ENCODE measurements at places on chromosomes 12 and 14.

DNA sequence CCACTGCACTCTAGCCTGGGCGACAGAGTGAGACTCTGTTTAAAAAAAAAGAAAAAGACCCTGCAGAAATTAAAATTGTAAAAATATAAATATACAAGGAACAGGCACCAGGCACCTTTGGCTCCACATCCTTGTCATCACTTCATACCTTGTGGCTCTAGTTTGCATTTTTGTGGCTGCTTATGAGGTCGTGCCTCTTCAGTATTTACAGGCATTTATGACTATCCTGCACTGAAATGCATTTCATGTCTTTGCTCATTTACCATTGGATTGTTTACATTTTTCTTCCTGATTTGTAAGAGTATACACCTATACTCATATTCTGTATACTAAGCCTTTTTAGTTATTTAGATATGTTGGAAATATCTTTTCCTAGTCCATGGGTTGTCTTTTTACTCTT lies 20.1 kb downstream of the BICD1 start:
- no peak for DNase-seq

GRCh38 chr14:32587461-32587860 lies 258.4 kb downstream of the AKAP6 start:
- no peak for DNase-seq

DNA sequence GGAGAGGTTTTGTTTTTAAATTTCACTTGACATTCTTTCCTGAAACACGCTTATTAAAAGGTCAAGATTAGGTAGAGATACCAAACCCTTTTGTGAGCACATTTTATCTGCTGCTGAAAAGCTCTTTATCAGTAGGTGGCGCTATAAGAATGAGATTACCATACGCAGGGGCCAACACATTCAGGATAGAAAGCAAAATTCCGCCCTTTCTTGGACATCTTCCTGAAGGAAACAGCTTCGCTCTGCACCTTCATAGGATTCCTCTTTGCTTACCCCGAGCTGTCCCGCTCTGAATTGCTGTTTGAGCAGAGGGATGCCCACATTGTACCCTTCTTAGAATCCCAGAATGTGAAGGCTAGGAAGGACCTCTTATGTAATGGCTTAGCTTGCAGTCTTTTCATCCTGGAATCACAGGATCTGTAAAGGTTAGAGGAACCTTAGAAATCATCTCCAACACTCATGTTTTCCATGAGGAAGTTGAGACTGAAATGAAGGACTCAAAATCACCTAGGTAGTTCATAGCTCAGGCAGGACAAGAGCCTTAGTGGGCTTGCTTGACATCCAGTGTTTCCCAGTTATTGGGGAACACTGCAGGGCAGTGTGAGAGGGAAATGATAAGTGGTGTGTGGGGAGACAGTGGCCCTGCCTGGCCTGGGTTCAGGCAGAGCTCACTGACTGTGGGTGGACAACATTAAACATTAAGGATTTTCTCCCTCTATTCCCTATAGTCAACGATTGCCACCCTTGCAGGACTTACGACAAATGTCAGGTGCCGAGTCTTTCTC lies 38.7 kb upstream of the CRY1 start:
- DNase-seq = no peak

GRCh38 chr12:30969606-30970395 lies 43.3 kb downstream of the TSPAN11 start:
- no peak for DNase-seq

- DNase-seq = no peak
Measured at GRCh38 chr12:128387811-128388422, 120.9 kb downstream of the TMEM132C start.

GRCh38 chr14:58152014-58152857 lies at the start of gene ARMH4:
TSS of gene ARMH4 (minus strand) at chr14:58152213. CDS start at chr14:58139358, 12,855 bp downstream.
- no peak for DNase-seq

GRCh38 chr12:22318108-22318737 lies 16.3 kb downstream of the ST8SIA1 start:
- no peak for DNase-seq

DNA sequence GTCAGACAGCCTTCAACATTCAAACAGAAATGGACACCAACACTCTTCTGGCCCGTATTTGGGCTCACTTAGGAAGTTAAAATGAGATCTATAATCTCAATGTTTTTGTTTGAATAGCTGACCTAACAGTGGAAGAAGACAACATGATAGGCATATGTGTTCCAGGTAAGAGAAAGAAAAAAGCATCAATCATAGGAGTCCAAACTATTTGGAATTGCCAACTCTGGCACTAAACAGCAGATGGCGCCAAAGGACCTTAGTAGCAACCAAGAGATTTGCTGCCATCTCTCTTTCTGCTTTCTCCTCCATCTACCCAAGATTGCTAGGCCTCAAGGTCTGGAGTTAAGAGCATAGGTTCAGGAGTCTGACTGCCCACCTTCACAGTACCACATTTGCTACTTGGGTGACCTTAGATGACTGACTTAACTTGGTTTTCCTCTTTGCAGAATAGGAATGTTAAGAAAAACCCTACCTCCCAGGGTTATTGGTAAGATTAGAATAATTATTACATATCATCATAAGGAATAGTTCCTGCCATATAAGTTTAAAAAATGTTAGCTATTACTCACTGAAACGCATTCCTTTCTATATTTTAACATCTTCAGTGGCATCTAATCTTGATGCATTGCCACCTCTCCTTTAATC lies 30.2 kb downstream of the PEX5 start:
- DNase-seq = peak; percentile 43

DNA sequence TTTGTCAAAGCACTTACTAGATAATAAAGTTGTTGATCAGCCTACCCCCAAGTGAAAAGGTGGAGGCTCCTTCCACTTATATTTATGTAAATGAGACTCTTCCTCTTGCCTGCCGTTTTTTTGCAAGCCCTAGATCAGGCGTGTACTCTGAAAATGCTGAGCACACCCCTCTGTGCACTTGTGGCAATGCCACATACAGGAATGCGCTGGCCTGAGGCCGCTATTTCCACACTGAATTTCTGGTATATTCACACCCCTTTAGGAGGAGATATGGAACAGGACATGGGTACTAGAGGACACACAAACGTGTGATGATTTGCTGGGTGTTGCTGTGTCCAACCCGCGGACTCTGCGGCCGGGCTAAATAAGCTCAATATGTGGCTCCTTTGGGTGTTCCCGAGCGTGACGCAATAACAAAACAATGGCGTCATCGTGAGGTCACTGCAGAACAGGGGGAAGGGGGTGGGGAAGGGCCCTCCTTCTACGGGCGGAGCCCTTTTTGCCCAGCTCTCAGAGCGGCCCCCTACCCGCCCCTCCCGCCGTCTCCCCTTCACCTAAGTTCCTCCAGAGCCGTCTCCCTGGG lies 554 bp upstream of the TSPAN31 start:
- no peak for DNase-seq

DNA sequence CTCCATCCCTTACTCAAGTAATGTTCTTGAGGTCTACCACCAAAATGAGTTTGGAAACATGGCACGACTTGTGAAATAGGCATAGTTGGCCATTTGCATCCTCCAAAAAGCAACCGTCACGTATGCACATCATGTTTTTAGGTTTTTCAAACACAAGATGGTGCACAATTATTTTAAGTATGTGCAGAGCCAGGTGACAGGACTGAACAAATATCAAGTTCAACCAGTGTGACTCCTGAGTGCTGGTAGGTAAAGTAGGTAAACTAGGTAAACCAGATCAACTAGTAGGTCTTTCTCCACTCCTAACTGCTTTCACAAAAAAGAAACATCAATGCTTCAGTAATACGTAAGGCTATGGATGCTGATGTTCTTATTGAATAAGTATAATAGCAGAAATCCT lies 39.1 kb downstream of the FGD6 start:
- DNase-seq = no peak

GRCh38 chr12:23493672-23494071 lies 455.8 kb downstream of the SOX5 start:
- no peak for DNase-seq

- DNase-seq = no peak
Measured at GRCh38 chr12:48903363-48903981, 21.8 kb downstream of the FKBP11 start.

DNA sequence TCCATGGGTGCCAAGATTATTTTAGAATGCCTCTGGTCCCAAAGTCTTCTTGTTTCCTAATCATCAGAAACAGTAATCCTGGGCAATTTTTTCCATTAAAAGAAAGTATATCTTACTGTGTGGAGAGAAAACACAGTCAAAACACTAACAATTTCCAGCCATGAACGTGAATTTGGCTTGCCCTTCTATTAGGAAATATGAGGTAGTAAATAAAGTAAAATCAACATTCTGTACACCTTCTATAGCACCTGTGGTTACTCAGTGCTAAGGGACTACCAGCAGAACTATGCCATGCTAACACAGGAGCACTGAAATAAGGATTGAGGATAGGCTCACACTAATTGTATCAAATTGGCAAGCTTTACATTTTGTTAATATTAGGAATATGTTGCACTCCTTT lies 60.1 kb downstream of the NTN4 start:
- DNase-seq = no peak

GRCh38 chr14:81178063-81178462 lies 42.7 kb downstream of the GTF2A1 start:
- no peak for DNase-seq

GRCh38 chr14:34980337-34980900 lies 2.4 kb upstream of the SRP54 start:
- no peak for DNase-seq

GRCh38 chr12:131984334-131984733 lies 34.6 kb downstream of the EP400 start:
- no peak for DNase-seq

DNA sequence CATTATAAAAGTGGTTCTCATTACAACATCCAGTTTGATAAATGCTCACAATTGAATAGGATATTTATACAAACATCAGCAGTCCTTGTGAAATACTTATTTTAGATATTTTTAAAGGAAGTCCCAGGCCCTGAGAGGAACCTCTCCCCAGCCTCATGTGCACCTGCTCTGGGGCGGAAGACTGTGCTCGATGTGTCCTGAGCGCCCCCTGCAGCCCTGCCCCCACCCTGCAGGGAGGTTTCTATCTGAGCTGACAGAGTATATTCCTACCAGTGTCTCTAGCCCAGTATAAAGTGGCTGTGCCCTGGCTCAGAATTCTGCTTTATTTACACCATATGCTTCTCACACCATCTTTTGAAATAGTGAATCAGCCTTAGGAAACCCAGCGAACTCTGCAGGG lies 1349.1 kb downstream of the TMEM121 start:
- no peak for DNase-seq

DNA sequence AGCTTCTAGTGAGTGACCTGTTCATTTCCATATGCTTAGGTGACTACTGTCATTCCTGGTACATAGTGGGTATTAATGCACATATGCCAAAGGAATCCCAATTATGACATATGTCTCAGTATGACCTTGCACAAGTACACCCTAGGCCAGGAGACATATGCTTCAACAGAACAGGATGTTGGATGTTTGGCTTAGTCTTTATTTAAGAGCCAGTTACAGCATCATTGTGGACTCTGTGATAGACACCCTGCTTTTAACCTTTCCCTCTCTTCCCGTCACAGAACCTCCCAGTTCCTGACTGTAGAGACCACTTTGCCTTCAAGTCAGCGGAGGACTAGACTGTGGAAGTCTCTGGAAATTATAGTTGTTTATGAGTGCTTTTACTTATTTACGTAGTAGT lies 72.9 kb downstream of the DAAM1 start:
- no peak for DNase-seq

DNA sequence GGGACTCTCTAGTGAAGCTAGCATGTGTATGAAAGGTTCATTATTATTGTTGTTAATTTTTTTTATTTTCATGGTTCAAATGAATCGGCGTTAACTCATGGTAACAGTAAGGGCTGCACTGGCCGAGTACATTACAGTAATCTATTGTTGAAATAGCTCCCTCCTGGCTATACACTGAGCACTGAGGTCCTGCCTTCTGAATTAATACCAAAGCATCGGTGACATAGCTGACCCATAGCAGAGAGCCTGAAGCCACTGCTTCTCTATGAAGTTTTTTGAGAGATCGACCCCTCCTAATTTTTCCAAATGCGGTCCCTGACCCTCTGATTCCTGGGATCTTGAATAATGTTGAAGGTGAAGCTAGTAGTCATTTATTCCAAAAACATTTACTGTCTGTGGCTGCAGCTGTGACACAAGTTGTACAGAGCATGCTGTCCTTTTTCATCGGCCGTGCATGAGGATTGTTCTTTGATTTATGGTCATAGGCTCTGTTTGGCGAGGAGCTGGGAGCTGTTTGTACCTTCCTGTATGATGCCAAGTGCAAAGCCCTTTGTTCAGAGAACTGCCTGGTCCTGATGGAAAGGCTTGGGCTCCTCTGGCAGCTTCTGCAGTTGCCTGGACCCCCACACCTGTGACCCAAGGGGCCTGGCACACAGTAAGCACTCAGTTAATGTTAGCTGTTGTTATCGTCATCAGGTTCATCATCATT lies 486.5 kb downstream of the EGLN3 start:
- no peak for DNase-seq

DNA sequence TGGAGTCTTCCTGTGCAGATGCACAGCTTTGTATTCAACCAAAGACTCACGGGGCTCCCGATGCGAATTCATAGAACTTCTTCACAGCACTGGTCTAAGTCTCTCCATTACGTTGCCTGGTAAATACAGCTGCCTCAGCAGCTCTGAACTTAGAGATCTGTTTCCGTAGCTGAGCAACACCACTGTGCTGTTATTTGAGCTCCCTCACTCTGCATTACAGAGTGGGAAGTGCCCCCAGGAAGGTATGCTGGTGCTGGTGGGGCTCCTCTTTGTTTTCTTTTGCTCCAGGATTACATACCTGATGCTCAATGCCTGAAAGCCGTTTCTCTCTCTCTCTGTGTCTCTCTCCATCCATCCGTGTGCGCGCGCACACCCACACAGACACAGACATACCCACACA lies 227.5 kb upstream of the RMST start:
- DNase-seq = no peak

DNA sequence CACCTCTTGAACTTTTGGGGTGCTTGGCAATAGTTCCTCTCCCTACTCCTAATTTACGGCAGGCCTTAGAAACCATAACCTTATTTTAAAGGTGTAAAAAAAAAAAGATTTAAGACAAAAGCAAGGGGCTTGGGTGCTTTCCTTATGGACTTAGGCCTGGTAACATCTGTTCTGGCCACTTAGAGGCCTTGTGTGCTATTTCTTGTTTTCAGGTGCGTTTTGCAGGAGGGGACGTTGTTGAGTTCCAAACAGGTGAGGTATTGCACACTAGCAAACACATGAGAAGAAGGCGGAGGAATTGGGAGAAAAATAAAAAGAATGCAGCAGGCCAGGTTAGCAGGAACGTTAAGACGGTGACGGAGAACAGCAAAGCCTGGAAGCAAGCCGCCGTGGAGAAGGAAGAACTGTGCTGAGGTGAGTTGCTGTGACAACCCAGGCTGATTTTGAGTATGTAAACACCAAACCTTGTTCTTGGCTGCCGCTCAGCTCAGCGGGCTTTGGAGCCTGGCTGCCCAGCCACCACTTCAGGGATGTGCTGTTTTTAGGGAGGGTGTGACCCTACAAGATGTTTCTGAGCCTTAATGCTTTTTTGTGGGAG lies 17.3 kb downstream of the EMG1 start:
- no peak for DNase-seq

- no peak for DNase-seq
Measured at GRCh38 chr14:102206918-102207317, 67.2 kb downstream of the WDR20 start.

Measured in stimulated activated CD4-positive, alpha-beta T cell treated with anti-CD3 and anti-CD28 coated beads, Interleukin-1b, Interleukin-23, amount 100 ng/mL, for 1 hour (primary cell).